Stimulated activated CD8-positive, alpha-beta memory T cell treated with anti-CD3 and anti-CD28 coated beads, Interleukin-7, amount 100 ng/mL, for 1 hour (primary cell): ENCODE measurements at places on chromosomes 1 and 21.

DNA sequence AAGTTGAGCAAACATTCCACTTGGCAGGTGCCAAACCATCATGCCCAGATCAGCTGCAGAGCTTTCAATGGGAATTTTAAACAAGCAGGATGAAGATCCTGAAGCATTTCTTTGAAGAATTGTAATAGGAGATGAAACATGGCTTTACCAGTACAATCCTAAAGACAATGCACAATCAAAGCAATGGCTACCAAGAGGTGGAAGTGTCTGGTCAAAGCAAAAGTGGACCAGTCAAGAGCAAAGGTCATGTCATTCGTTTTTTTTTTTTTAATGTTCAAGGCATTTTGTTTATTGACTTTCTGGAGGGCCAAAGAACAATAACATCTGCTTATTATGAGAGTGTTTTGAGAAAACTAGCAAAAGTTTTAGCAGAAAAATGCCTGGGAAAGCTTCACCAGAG, 3.0 kb upstream of the NDUFS5 start:
- no peak for DNase-seq

DNA sequence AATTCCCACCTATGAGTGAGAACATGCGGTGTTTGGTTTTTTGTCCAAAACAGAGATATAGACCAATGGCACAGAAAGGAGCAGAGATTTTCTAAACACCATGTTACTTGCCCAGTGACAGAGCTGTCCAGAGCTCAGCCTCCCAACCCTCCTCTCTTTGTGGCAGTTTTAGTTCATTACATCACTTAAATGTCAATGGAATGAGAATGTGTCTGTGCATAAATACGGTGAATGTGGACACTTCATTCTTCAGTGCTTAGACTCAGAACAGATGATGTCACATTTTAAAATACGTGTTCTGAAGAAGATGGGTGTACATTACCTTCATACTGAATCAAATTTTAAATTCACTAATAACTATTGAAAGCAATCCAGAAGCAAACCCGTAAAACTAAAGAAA, 374.9 kb downstream of the DSCAM start:
- DNase-seq: no peak

DNA sequence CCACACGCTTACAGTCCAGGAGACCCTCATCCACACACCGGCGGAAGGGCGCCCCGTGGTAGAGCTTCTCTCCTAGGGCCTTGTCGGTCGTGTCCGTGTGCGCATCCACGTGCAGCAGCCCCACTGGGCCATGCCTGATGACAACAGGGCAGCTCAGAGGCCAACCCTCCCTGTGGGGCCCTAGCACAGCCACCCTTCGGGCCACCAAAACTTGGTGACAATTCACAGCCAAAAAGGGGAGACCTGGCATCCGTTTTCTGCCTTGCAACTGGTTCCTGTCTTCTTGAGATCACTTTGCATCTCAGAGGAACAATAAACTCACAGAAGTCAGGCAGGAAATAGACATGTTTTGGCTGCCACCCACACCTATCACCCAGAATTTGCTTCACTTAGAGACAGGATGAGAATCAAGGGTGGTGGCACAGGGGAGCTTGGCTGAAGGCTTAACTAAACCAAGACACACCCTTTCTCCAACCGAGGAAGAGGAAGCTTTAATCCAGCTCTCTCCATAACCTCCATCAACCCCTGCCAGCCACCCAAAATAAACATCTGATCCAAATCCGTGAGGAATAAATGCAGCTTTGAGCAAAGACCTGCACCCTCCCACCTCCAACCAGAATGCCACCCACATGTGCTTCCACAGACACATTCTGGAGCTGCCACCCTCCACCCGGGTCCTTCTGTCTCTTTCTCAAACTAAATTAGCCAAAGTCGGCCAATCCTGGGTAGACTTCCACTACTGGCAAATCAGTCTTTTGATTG, 5.7 kb downstream of the AGMAT start:
- no peak for DNase-seq

- DNase-seq: no peak
Observed at GRCh38 chr1:63921359-63921758, 147.5 kb downstream of the ROR1 start.

GRCh38 chr1:50438945-50439344, 15.7 kb upstream of the DMRTA2 start:
- no peak for DNase-seq

GRCh38 chr1:192766876-192767275, 42.0 kb upstream of the RGS2 start:
- DNase-seq: no peak

DNA sequence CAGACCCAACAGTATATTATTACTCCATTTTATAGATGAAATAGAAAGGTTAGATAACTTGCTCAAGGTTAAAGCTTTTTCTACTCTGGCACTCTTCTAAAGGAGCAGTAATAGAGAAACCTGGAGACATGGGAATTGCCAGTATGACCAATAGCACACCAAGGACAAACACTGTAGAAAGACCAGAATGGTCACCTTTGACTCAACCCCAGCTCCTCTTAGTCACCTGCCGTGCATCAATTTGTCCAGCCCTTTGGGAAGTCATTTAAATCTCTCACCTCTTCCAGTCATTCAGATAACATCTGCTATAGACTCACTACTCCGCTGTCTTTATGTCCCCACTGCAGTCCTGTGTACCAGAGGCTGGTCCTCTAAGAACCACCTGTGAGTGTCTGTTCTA, 23.9 kb upstream of the SLC44A3 start:
- DNase-seq: no peak

DNA sequence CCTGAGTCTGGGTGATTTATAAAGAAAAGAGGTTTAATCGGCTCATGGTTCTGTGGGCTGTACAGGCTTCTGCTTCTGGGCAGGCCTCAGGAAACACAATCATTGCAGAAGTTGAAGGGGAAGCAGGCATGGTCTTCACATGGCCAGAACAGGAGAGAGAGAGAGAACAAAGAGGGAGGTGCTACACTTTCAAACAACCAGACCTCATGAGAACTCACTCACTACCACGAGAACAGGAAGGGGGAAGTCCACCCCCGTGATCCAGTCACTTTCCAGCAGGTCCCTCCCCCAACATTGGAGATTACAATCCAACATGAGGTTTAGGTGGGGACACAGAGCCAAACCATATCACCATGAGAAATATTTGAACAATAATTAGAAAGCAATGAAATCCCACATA, 222.9 kb downstream of the FAM72C start:
- no peak for DNase-seq

DNA sequence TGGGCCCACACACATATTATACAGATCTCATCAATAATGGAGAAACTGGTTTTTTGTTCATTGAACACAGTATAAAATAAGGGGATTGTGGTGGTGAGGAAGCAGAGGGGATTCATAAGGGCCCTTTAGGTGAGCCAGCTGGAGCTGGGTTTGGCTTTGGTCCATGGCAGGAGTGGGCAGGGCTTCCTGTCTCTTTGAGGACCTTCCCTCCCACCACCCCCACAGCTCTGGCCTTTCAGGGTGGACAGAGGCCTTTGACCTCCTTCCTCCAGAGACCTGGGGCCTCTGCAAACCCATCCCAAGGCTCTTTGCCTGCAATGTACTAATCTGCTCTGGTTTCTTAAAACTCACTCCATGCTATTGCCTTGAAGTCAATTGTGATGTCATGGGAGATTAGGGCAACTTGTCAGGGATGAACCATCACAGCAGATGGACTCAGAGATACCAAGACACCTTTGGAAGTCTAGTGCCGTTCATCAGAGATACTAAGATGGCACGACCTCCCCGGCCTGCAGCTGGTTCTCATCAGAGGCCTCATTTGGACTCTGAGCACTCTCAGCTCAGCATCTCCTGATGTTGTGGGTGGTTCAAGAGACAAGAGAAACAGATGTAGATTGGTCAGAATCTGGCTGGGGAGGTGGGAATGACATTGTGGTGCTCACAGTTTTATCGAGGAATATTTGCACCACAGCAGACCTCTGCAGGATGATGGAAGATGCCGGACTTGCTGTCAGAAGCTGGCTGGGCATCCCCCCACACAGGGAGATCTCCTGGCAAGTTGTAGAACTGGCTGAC, 37.9 kb downstream of the LHX4 start:
- no peak for DNase-seq

GRCh38 chr1:110627764-110628163, 21.6 kb upstream of the KCNA2 start:
- no peak for DNase-seq
